Stimulated activated CD8-positive, alpha-beta memory T cell treated with anti-CD3 and anti-CD28 coated beads, Interleukin-7, amount 100 ng/mL, for 48 hours (primary cell): ENCODE measurements at places on chromosomes 4 and X.

DNA sequence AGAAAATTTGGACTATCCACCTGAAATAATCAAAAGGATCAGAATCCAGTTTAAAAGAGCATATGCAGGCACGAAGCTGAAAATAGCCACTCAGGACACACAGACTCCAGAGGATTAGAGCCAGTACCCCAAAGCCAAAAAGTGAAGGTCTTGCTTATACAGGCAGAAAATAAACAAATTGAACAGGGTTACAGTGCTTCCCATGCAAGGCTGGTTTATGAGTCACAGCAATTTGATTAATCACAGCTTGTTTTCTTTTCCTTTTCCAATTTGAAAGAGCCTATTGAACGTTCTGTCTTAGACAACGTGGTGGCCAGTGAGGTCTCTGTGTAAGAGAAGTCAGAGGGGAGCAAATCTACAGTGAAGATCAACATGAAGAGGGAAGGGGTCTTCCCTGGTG lies 10.2 kb downstream of the HGFAC start:
- DNase-seq = no peak

DNA sequence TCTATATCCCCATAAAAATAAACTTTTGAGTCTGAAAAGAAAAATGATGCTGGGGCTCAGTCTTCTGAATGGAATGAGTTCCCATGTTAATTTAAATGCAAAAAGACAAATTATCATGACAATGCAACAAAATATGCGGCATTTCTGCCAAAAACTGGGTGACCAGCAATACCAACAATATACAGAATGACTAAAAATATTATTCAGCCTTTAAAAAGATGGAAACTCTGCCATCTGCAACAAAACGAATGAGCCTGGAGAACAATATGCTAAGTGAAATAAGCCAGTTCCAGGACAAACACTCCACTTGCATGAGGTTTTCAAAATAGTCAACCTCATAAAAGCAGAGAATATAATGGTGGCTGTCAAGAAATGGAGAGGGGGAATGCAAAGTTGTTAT lies 558.5 kb downstream of the IL15 start:
- DNase-seq = no peak

DNA sequence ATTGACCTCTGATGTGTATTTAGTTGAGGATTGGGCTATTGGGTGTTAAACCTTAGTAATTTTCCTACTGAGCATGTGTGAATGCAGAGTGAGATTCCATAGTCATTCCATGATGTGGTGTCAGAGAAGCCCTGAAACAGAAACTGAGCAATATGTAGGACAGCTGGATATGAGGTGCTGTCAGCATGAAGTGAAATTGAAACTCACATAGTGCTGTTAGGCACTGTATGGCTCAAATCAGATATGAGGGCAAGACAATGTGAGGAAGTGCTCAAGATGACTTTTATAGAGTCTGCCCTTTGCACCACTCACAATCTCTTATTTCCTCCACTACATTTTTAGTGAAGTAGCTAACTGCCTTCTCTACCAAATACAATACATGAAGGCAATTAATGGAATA lies 188.3 kb downstream of the SH3BGRL start:
- DNase-seq = no peak

DNA sequence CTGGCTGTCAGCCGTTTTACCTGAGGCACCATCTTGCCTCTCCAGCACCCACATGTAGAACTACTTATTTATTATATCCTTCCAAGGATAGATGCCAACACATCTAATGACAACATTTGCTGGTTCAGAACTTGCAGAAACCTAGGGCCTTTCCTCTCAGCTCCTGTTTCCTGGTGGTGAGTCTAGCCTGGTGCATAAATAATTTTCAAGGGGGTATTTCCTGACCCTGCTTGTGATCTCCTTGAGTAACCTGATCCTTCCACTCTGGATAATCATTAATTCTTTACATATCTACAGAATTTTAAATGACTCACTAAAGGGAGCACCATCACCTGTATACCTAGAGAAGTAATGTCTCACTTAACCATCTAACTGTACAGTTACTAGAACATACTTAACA lies 153.4 kb downstream of the PPARGC1A start:
- no peak for DNase-seq

GRCh38 chr4:54662901-54663585 lies 5.3 kb downstream of the KIT start:
- DNase-seq = no peak

DNA sequence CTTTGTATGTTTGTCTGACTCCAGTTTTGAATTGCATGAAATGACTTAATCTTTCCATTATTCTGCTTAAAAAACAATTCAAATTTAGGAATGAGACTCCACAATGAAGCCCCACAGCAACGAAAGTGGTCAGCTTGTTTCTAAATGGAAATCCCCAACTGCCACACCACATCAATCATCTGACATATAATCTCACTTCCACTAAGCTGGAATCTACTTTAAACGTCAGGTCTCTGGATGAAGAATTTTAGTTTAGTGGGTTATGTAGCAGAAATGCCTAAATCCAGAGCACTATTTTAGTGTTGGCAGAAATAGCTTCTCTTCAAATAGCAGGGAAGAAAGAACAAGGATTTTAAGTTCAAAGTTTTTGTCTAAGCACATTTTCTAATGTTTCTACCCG lies 1.7 kb upstream of the BMP2K start:
- no peak for DNase-seq

GRCh38 chr4:172155838-172156345 lies 342.7 kb downstream of the GALNTL6 start:
- DNase-seq = no peak

DNA sequence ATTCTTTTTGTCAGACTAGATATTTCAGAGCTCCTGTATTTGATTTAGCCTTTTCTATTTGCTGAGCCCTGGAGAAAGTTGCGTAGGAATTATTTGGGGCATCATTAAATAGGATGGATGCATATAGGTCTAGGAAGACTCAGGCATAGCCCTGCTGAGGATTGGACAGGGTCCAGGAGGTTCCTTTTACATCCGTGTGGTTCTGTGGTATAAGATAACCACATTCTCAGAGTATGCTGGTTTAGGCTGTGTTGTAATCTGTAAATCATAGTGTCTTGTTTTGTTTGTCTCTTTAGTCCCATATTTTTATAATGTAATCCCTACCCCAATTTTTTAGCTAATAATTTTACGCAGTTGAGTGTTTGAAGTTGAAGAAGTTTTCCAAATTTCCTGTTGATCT lies 513.7 kb downstream of the RPA4 start:
- no peak for DNase-seq

DNA sequence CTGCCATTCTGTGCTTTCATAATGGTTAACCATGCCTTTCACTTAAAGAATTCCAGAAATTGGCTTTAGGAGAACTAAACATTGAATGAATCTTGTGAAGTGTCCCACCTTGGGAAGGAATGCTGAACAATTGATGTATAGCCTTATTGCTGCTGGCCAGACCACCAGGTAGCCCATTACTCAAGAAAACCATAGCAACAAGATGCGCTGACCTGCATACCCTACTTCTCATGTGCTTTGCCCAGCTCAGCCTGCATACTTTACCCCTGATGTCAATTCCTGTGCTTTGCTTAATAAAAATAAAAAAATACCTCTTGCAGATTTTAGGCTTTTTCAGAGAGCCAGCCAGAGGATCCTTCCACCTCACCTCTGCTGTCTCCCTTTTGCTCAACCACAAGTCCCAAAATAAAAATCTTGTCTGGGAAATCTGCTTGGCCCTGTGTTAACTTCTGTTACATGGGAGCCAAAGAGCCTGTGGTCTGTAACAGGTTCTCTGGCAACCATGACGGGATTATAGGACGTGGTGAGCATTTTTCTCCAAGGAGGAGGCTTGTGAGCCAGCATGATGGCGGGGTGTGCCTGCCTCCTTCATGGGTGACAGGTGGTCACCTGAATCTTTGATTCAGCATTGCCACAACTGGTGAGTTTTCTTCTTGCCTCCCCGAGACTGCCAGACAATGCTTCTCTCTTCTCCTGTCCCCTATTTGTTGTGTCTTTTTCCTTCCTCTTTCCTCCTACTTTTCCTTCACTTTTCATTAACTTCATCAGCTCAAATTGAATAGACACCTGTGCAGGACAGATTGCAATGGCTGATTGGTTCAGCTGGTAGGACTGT lies 106.8 kb downstream of the ARSJ start:
- DNase-seq = no peak

GRCh38 chrX:71482228-71482958 lies 50.5 kb upstream of the OGT start:
- no peak for DNase-seq

GRCh38 chr4:149512501-149512900 lies 303.1 kb downstream of the IQCM start:
- no peak for DNase-seq

- DNase-seq = no peak
These were observed 64.9 kb downstream of the ABLIM2 start for GRCh38 chr4:8093587-8094274.

DNA sequence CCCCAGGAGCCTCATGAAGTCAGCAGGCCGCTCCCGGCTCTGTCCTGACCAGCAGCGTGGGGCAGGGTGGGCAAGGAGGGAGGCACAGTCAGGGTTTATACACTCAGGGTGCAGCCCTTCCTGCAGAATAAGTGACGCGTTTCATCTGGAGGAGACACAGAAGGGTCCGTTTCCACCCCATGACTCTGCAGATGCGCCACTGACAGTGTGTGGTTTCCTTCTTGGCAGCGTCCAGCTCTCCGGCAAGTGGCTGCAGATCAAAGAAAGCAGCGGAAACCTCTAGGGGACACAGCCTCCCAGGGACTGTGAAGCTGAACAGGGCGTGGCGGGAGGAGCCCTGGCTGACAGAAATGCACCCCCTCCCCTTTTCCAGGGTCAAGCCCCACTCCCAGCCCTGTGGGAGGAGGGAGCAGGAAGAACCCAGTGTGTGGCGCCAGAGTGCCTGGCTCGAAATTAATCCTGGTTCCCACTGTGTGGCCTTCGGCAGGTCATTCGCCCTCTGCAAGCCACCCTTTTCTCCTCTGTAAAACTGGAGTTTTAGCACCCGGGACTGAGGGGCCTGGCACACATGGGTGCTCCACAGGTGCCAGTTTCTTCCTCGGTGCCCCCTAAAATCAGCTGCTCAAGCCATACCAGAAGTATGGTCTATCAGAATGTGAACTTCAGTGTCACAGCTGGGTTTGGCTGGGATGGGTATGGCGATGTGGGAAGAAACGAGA lies 17.3 kb upstream of the TBC1D14 start:
- no peak for DNase-seq

GRCh38 chr4:41456559-41457101 lies 81.3 kb upstream of the LIMCH1 start:
- no peak for DNase-seq

DNA sequence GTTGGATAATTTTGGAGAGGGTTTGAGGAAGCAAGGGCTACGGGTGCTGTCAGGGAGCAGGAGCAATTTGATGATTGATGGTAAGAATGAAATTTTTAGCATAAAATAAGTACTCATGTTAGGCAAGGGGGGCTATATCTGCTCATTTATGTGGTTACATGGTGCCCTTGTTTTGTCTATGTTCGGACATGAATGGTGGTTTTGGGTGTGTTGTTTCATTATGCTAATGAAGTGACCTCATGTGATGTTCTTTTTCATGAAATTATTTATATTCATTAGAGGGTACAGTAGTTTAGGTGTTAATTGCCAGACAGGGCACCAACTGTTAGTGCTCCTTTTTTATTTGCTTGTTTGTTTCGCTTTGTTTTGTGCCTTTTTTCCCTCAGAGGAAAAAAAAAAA lies 29.3 kb downstream of the CEP44 start:
- no peak for DNase-seq

DNA sequence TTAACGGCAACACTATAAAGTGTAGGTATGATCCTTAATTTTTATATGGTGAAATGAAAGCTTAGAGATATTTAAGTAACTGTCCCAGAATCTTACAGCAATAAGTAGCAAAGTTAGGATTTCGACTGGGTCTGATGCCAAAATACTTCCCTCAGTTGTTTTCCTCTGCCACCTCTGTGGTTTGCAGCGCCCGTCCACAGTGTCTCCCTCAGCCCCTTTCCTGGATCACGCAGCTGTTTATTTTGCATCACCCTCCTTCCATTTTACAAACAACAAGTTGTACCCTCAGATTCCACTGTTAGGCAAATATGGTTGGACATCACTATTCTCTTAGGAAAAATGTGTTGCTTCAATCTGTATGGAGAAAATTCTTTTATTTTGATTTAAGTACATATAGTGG lies 56.1 kb downstream of the RAPGEF2 start:
- DNase-seq = no peak

DNA sequence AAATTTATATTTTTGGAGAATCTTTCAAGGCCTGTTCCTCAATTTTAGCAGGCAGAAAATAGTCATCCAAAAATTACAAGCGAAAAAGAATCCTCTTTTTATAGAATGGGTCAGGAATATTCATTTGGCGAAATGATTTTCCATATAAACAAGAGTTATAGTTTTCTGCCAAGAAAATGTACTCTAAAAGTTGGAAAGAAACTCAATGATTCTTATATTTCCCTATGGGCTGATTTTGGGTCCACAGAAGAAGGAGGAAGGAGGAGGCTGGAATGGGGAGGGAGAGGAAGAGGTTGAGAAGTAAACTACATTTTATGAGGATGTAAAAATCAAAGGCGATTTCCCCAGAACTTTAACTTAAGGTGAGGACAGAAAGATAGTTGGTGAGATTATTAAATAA lies 159.3 kb downstream of the DCAF12L1 start:
- DNase-seq = no peak

DNA sequence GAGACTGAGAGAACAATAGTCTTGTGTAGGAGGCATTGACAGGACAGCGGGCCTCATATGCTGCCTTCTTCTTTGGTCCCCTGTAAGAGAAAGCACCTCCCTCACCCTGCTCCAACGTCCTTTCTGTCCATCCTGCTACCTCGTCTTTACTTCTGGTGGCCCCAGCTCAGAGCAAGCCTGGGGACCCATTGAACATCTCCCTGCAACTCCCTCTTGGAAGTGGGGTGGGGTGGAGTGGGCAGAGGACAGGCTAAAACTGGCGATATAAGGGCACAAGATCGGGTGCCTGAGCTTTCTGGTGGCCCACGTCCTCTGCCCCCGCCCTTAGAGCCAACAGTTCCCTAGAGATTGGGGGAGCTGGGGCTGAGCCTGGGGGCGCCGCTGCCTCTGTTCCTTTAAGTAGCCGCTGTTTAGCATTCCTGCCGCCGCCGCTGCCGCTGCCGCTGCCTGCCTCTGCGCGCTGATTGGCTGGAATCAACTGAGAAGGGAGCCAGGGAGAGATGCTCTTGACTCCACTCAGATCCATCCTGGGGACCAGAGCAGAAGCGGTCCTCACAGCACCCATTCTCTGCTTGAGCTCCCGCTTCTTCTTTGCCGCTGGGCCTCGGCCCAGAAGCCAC lies at the start of gene DLG3:
DLG3 (plus strand) TSS at position 510 of the 620 bp plus-strand sequence. CDS start 367 bp downstream, outside the sequence.
- no peak for DNase-seq
